ENCODE measurements at places on chromosomes 5 and 9. TPM values are rescaled to one million over a fixed set of nuclear protein-coding genes. Genes with fewer than 3 reads are reported as not detected.

DNA sequence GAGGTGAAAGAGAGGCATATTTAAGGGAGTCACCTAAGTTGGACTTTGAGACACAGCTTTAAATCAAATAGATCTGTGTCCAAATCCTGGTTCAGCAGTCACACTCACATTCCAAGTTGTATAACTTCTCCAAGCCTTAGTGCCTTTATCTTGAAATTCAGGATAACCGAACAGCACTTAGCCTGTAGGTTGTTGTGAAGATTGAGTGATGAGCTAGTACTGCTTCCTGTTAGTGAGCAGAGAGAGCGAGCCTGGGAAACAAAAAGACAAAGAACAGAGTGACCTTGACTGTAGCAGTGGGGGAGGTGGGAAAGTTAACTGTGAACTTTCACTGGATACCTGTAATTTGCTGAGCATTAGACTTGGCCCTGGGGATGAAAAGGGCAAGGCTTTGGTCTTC is 22.4 kb downstream of the MAML1 start:
- DNase-seq = no peak

Gene CTSV
- total RNA-seq = not detected

DNA sequence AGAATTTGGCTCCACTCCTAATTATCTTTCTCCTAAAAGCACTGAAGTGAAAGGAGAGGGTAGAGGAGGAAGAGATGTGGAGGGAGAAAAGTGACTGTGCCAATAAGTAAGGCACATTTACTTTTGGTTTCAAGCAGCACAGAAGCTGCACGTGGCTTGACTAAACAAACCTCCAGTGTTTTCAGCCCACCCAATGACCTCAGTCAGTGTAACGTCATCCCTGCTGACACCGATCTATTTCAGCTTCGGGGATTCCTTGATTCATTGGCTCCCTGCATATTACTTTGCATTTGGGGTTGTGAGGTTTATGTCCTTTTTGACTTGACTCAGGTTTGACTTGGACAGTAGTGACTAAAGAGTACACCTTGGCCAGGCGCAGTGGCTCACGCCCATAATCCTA is 35.6 kb upstream of the NIM1K start:
- DNase-seq = no peak

DNA sequence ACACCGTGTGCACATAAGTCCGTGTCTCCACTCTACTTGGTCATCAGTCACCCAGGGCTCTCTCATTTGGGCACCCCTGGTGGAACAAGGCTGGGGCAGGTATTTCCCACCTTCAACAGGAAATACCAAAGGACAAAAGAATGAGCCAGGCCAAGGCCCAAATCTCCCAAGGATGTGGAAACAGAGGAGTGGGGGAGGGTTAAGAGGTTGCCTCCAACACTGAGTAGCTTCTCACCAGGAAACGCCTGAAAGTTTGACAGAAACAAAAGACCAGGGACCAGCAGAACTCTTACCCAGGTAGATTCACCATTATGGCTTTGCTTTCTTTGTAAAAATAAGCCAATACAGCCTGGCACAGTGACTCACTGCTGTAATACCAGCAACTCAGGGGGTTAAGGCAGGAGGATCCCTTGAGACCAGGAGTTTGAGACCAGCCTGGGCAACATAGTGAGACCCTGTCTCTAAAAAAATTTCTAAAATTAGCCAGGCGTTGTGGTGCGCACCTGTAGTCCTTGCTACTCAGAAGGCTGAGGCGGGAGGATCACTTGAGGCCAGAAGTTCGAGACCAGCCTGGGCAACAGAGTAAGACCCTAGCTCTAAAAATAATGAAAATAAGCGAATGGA is 12.7 kb downstream of the SLC1A3 start:
- no peak for DNase-seq

DNA sequence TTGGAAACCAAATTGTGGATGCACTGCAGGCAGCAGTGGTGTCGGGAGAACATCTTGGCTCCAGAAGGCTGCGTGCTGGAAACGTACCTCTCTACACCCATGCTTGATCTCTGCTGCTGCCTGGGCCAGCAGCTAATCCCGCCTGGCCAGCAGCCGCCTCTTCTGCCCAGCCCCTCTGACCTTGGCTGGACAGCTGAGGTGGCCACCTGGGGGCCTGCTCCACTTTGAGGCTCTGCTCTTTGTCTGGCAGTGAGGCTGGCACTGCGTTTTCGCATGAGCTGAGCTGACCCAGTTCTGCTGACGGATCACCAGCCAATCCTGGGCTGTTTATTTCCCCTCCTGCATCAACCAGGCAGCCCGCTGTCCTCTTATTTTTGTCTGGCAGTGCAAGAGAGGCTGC is 154.9 kb downstream of the TENT4A start:
- DNase-seq = no peak

- DNase-seq = no peak
Measured at GRCh38 chr5:58507715-58508114, 16.5 kb downstream of the GAPT start.

- DNase-seq = no peak
Measured at GRCh38 chr5:68246802-68247201, 31.2 kb downstream of the PIK3R1 start.

Gene ZBED3
- total RNA-seq = 6.5 TPM

- DNase-seq = no peak
Measured at GRCh38 chr9:18357321-18357720, 116.6 kb upstream of the ADAMTSL1 start.

- no peak for DNase-seq
Measured at GRCh38 chr9:82645600-82645999, 417.3 kb downstream of the RASEF start.

Gene LCN2
- total RNA-seq = not detected

- DNase-seq = no peak
Measured at GRCh38 chr5:110256298-110256697, 470.2 kb downstream of the TMEM232 start.

Gene UGT3A2
- not detected for total RNA-seq

GRCh38 chr5:156356238-156356637 is 29.3 kb downstream of the SGCD start:
- DNase-seq = no peak

- peak; percentile 84 for DNase-seq
Measured at GRCh38 chr5:107672211-107673038, 1.7 kb upstream of the EFNA5 start.

Gene ZDHHC12
- total RNA-seq = 6.4 TPM

Gene CBY3
- not detected for total RNA-seq

Gene SAXO1
- total RNA-seq = not detected

DNA sequence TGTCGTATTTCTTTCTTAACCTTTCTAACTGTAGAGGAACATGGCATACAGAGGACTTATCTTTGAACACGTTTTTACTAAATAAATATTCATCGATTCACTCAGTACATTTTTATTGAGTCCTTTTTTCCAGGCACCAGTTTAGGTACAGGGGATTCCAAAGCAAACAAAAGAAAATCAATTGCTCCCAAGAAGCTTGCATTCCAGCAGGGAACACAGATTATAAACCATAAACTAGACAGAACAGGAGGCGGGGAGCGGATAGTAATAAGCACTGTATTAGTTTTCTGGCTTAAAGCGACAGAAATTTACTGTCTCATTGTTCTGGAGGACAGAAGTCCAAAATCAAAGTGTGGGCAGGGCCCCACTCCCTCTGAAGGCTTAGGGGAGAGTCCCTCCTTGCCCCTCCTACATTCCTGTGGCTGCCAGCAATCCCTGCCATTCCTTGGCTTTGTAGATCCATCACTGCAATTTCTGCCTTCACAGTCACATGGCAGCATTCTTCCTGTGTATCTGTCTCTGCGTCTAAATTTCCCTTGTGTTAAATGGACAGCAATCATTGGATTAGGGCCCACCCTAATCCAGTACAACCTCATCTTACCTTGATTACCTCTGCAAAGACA is 115.5 kb downstream of the COL23A1 start:
- DNase-seq = no peak

Gene PTGR1
- total RNA-seq = 44.9 TPM

GRCh38 chr9:137564134-137564533 is 12.5 kb downstream of the MRPL41 start:
- no peak for DNase-seq

GRCh38 chr5:134116286-134116685 is 1.8 kb downstream of the TCF7 start:
- DNase-seq = no peak

- no peak for DNase-seq
Measured at GRCh38 chr9:115591584-115591984, 473.6 kb upstream of the TNC start.

DNA sequence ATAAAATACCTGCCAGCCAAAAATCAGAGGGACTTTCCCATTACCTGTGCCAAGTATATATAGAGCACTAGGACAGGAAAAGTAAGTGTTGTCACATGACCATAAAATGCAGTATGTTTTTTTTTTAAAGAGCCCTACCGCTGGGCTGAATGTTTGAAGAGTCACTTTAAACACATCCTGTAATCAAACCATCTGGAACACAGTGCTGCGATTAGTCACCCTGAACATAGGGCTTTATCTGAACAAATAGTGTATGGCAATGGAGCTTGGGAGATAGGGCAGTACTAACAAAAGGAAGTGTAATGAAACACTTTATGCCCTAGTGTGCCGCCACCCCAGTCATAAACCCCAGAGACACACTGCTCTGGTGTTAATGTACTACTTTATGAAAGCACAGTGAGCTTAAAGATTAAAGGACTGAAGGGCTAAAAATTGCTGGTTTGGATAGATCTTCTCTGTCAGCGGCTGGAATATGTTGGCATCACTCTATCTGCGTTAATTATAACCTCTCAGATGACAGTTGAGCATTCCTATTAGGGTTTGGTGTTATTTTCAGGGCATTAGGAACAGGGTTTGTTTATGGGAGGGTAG is 90.4 kb downstream of the ZNF608 start:
- no peak for DNase-seq

Gene HAVCR1
- total RNA-seq = not detected

GRCh38 chr9:19918630-19919029 is 129.8 kb upstream of the SLC24A2 start:
- no peak for DNase-seq

GRCh38 chr9:97438666-97439065 is 26.8 kb downstream of the TDRD7 start:
- no peak for DNase-seq

Gene PCDHB13
- 2.6 TPM for total RNA-seq

Gene MEGF10
- total RNA-seq = 0.43 TPM

Gene SPATA24
- 17.2 TPM for total RNA-seq

Gene ANKS6
- 4.4 TPM for total RNA-seq

DNA sequence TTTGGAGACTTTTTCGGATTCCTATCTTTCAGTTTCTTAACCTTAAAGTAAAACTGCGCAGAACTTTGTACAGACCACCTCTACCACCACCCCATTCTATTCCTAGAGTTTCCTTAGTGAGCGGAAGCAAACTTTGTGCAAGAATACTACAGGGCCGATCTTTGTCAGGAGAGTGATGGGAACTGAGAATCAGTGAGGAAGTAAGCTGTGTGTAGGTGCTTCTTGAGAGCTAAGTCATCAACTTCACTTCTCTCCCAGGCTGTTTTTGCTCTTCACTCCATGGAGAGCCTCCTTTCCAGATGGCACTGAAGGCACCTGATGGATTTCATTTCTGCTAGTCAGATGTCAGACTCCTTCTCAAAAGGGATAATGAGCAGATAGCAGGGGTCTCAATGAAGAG is 127.3 kb downstream of the SPATA31D1 start:
- DNase-seq = no peak

DNA sequence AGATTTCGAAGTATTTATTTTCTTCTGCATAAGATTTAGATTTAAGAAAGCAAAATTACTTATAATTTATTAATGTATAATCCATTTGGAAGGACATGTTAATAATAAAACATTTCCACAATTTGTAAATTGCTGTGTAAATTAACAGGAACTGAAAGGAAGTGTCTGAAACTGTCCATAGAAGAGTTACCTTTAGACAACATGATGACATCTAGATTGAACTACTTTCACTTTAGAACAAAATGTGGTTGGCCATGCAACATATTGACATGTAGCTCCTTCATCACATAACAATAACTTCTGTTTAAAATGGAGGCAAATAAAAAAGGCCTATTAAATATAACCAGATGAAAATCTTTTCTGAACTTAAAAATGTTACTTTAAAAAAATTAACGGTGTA is 1849.5 kb upstream of the ACO1 start:
- no peak for DNase-seq

DNA sequence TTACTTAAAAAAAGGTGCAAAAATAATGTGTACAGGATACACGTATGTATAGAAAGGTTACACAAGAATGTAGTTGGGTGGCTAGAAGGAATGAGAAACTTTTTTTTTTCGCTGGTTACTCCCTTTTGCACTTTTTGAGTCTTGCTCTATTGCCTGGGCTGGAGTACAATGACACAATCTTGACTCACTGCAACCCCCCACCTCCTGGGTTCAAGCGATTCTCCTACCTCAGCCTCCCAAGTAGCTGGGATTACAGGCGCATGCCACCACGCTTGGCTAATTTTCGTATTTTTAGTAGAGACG is 15.8 kb downstream of the FBXW11 start:
- DNase-seq = no peak

Gene KCNIP1
- not detected for total RNA-seq

Gene ADAMTS12
- total RNA-seq = 2.1 TPM

GRCh38 chr5:157651623-157652376 is 438 bp downstream of the SOX30 start:
- DNase-seq = peak; percentile 90

Gene ANKRD18A
- total RNA-seq = 2.9 TPM

GRCh38 chr9:127731938-127732337 is 3.2 kb downstream of the TOR2A start:
- DNase-seq = no peak

GRCh38 chr9:35814106-35814840 is 569 bp downstream of the HINT2 start:
- peak; percentile 88 for DNase-seq

- DNase-seq = no peak
Measured at GRCh38 chr9:133351908-133352634, 4.1 kb downstream of the RPL7A start.

Gene PPP3R2
- not detected for total RNA-seq

Gene SPINK4
- total RNA-seq = not detected

DNA sequence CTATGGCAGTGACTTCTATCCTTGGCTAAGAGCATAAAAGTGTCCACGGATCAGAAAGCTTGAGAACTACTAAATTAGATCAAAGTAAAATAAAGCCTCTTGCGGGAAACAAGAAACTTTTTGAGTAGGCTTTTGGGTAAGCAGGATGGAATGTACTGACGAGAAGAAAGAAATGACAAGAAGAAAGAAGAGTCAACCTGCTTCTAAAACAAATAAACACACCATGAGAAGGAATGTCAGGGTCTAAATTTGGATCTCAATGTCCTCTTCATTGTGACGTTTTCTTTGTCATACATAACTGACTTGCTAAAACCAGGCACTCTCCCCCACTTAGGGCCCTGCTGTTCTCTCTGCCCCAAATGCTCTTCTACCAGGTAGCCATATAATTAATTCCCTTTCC is 290.1 kb upstream of the PTGER4 start:
- no peak for DNase-seq

GRCh38 chr9:109441296-109441695 is 56.8 kb downstream of the PTPN3 start:
- no peak for DNase-seq

DNA sequence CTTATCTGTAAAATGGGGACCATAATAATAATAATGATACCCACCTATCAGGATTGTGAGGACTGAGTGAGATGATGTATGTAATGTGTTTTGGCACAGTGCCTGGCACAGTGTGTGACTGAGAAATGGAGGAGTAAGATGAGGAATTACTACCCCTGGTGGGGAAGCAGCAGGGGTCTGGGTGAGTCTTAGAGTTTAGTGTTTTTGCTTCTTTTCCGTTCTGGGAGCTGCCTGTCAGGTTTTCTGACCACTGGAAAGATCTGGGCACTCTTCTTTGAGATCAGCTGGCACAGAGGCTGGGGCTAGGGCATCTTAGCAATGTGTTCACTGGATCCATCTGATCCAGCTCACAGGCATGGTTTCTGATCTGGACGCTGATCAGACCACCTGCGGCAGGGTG is 8.5 kb downstream of the LCP2 start:
- DNase-seq = no peak
